ENCODE measurements at places on chromosomes 4 and X.

- DNase-seq, result peak; percentile 14
Measured at GRCh38 chrX:138986235-138986634, 274.7 kb upstream of the FGF13 start.

- DNase-seq, result peak; percentile 16
Measured at GRCh38 chr4:114599903-114600552, 1.4 kb downstream of the UGT8 start.

- DNase-seq, result no peak
Measured at GRCh38 chr4:7024336-7024890, 18.8 kb upstream of the TADA2B start.

- no peak for DNase-seq
Measured at GRCh38 chr4:858041-858481, 32.1 kb upstream of the CPLX1 start.

DNA sequence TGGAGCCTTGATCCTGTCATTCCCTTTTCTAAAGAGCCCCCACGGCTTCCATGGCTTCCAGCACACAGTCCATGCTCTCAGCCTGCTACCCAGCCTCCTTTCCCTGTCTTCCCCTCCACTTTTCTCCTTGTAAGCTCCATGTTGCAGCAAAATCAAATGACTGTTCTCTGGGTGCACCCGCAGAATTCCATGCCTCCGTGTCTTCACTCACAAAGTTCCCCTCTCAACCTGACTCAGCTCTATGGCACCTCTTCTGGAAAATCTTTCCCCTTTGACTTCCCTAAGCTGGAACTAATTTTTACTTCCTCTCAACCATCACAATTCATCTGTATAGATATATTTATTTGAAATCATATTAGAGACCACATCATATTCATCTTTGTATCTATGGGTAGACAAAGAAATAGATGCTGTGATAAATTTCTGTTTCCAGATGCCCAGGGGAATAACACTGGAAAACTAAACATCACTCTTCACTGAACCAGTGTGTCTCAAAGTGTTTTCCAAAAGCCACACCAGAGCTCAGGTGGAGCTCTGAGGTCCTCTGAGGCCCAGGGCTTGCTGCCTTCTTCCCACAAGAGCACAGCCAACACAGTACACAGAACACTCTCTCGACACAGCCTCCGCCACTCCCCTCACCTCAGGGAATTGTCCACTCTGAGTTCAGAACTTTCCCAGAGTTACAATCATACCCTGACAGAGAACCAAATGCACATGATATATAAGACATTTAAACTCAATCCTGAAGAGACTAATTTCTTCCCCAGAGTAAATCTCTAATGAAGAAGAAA is 3.3 kb downstream of the SETD7 start:
- DNase-seq, result no peak

DNA sequence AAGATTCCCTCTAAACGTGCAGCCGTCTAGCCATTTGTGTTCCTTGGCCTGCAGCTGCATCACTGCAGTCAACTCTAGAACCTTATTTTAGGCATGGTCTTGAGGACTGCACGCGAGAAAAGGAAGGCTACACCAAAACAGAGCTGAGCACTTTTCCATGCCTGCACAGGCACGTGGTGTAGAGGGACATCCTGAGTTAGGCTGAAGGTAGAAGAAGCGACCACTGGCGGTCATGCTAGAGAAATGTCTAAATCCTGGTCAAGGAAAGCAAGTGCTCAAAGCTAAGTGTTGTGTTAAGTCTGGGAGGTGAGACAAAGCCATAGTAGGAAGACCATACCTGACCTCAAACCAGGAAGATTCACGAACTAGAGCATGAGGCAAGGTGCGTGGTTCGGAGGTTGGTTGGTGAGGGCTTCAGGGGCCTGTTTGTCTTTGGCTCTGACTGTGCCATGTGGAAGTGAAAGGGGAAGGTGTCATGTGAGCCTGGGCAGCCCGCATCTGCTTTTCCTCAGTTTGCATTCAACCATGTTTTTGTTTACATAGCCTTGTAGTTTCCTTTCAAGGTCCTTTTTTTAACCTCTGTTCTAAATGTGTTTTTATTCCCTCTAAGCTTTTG is 203.8 kb downstream of the AASDH start:
- peak; percentile 24 for DNase-seq

Data from RPMI8226 (cell line).